Uterus (tissue), 4 donors: ENCODE measurements at places on chromosomes 16 and 17. TPM values are rescaled to one million over a fixed set of nuclear protein-coding genes. Genes with fewer than 3 reads are reported as not detected.

Gene KRTAP3-1
- total RNA-seq, result not detected

Gene ZSCAN10
- not detected for total RNA-seq

DNA sequence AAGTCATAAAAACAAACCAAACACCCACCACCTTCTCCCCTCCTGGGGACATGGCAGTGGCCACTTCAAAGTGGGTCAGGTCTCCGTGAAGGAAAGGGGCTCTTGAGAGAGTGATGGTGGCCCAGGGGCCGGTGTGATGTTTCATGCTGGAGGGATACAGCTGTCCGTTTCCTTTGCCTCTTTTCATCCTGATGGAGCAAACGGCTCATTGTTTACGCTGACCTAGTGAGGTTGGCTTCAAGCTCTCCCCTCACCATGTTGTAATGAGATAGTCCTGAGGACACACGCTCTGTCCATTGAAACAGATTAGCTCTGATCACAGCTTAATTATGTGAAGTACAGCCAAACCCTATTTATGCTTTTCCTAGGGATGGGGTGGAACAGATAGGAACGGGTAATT is 34.2 kb downstream of the CDH13 start:
- DNase-seq, result no peak

DNA sequence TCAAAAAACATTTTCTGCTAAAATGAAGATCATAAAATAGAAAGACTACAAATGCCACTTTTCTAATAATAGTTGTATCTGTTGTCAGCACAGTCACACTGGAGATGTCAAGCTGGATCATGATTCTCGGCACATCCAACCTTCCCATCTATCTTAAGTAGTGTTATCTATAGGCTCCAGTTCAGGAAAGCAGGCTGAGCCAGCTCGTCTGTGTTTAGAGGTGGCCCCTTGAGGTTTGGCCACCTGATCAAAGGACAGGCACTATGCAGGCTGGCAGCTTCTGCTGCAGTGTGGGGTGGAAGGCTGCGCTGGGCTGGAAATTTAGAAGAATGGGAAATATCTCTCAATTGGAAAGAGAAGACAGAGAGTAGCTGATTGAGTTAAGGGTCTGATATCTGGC is 32.4 kb downstream of the SMYD4 start:
- peak; percentile 8 for DNase-seq

- DNase-seq, result no peak
Observed at GRCh38 chr17:52823155-52823554, 664.6 kb upstream of the CA10 start.

GRCh38 chr17:61208301-61209105 is 191.1 kb upstream of the TBX2 start:
- no peak for DNase-seq

DNA sequence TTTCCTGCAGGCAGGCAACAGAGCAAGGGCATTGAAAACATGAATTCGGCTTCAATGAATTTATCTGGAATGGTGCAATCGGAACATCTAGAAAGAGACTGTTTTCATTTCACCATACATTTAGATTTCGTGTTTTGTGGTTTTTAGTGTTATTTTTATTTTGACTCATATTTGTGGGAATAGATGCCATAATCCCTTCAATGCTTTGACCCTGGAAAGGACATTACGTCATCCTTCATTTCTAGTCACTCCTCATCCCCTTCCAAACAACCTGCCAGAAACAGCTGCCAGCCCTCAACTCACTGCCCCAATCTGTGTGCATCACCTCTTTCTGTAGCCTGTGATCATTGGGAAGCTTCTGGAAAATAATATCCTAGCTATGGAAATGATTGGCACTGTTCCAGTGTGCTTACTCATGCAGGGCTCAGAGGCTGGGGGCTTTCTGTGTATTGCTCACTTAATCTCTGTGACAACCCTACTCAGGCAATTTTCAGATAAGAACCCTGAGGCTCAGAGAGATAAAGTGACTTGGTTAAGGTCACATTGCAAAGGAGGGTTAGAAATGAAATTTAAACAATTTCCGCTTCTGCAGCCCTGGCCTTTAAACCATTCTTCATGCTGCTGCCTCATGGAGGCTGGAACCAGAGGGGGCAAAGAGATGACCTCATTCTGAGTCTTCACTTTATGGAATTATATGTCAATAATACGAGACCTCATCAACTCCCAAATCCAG is 9.5 kb upstream of the KSR1 start:
- no peak for DNase-seq

DNA sequence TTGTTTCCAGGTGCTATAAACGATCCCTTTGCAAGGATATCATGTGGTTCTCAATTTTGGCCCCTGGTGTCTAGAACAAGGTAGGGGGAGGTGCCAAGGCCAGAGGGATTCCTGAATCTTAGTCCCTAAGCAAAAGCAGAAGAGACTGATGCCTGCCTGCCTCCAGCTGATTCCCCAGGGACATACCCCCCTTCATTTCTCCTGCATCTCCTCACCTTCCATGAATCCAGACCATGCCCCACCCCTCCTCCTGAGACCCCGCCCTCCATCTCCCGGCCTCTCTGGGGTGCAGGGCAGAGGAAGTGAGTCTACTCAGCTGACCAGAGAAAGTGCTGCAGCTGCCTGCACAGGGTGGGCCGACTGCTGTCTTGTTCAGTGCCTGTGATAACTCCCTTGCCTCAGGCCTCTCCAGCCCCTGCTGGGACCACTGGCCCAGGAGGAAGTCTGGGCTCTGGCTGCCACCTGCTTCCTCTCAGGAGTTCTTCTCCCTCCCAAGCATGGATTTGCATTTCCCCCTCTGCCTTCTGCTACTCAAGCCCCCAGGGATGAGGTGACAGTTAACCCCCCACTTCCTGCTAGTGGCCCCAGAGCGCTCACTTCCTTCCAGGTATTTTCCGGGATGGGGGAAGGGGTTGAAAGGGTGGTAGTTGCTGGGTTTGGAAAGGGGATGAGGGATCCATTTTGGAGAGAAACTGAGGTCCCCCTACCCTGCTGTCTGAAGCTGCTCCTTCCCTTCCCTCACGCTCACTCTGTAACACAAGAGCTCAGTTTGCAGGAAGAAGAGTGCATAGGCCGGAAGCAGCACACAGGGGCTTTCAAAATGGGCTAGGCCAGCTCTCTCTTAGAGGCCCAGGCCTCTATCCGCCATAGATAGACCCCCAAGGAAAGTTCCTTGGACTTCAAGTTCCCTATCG is 10.5 kb upstream of the TSPOAP1 start:
- no peak for DNase-seq

GRCh38 chr16:12294471-12294870 is 317.9 kb downstream of the SNX29 start:
- DNase-seq, result no peak

DNA sequence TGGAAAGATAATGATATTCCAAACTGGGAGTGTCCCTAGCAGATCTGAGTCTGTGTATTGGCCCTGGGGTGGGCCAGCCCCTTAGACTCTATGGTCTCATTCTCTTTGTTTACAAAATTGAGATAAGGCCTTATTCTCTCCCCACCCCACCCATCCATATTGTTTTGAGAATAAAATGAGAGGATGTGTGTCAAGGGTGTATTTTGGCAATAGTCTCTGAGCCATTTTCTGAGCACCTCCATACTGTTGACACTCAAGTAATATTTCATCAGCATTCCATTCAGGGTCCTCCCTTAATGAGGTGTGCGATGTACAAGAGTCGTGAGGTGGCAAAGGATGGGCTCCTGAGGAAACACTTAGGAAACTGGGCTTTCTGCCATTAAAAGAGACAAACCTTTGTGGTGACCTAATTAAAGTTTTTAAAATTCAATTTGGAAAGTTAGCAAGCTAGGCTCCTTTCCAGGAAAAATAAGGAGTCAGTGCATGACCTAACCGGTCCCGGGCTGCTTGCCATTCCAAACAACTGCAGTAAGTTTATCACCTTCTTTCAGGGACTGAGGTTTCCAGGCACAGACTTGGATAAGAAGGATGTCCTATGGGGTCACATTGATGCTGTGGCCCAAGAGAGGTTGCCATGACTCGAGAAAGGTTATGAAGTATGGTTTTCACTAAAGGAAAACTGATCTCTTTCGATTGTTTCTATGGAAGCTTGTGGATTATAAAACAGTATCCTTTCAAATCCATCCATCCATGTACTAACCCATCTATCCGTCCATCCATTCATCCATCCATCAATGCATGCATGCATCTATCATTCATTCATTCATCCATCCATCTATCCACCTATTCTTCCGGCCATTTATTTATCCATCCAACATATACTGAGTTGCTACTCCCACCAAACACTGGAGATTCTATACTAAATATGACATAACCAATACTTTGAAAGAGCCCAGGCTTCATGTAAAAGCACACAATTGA is 443.3 kb downstream of the UTP18 start:
- DNase-seq, result peak; percentile 34

Gene GUCY2D
- not detected for total RNA-seq

DNA sequence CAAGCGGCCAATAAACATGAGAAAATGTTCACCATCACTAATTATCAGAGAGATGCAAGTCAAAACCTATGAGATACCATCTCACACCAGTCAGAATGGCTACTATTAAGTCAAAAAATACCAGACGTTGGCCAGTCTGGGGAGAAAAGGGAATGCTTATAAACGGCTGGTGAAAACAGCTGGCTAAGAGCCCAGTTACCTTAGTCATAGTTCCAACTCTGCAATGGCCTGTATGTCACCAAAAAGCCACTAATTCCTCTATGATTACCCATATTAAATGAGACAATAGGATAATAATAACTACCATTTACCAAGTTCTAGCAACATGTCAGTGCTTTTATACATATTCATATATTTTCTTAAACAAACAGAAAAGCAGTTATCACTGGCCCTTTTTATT is 42.9 kb upstream of the CDRT4 start:
- DNase-seq, result no peak

DNA sequence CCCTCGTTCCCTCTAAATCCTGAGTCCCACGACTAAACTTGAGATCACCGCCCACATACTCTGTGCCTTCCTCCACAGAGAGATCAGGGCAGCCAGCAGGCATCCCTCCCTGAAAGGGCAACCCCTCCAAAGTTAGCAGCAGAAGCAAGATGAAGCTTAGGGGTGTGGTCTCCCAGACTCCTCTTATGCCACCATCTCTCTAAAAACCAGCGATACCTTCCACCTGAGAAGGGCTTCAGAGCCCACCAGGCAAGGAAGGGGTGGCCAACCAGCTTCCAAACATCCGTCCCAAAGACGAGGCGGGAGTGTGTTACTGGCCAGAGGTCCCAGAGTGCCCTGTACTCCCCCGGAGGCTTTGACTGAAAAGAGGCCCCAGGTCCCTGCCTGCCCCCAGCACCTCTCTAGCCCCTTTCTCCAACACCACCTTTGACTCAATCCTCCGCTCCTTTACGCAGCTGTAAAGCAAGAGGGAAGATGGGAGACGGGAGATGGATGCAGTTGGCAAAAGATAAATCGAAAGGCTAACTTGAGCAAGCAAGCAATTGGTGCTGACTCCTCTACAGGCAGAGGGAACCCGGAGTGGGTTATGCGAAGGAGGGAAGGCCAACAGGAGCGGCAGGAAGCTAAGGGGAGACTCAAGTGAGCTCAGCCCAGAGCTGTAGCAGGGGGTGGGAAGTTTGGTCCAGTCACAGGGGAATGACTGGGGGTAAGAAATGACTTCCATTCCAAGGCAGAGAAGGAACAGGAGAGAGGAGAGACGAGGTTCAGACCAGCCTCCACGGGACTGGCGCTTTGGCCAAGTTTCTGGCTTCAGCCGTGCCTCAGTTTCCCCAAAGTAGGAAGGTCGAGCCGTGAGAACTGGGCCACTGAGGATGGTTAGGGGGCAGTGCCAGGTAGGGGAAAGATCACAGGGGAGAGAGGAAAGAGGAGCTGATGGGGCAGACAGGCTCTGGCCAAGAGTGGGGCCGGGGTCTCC is 1.0 kb downstream of the ST3GAL2 start:
- DNase-seq, result no peak

GRCh38 chr16:67395458-67396158 is 2.3 kb upstream of the TPPP3 start:
- no peak for DNase-seq

Gene NOB1
- 23.8 TPM for total RNA-seq

DNA sequence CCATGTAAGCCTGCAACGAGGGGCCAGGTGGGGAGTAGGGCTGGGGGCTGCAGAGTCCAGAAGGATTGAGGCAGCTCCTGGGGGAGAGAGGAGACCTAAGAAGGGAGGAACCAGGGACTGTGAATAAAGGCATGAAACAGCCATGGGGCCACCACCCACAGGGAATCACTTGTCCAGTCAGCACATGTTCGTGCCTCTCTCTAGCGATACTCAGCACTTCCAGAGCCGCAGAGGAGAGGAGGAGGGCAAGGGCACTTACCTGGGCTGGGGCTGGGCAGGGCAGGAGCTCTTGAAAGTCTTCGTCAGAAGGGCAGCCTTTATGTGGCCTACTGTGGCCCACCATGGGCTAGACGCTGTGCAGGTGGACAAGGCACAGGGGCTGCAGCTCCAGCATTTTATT is 24.2 kb downstream of the CACNA1G start:
- no peak for DNase-seq

DNA sequence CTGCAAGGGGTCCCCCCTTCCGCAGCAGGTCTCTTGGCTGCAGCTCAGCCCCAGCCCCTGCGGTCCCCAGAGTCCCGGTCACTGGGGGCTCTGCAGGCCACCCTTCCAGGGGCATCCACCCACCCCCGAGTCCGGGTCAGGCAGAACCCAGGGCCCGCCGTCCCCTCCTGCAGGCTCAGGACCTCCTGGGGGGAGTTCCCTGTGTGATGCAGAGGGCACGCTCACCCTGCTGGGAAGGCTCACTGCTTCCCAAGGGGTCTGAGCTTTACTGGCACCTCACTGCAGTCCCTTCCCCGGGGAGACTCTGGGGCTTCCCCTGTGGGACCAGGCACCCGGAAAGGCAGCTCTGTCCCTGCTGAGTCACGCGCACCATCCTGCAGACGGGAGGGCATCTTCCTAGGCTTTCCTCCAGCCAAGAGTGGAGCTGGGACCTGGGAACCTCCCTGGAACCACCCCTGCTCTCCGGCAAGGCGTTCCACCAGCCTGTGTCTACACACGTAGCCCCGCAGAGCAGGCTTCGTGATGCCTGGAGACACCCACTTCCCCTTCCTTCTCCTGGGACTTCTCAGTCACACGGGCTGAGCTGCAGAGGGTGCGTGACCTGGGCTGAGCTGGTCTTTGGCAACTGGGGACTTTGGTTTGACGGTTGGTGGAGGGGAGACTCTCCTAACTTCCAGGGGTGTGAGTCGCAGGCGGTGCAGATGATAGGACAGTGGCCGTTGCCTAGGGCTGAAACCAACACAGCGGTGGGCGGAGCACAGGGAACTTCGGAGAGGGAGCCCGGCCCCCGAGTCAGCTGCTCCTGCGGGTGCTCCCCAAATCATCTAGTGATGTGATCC is 23.4 kb downstream of the SLC25A10 start:
- DNase-seq, result no peak
